ENCODE measurements at places on chromosomes 2 and 18.

DNA sequence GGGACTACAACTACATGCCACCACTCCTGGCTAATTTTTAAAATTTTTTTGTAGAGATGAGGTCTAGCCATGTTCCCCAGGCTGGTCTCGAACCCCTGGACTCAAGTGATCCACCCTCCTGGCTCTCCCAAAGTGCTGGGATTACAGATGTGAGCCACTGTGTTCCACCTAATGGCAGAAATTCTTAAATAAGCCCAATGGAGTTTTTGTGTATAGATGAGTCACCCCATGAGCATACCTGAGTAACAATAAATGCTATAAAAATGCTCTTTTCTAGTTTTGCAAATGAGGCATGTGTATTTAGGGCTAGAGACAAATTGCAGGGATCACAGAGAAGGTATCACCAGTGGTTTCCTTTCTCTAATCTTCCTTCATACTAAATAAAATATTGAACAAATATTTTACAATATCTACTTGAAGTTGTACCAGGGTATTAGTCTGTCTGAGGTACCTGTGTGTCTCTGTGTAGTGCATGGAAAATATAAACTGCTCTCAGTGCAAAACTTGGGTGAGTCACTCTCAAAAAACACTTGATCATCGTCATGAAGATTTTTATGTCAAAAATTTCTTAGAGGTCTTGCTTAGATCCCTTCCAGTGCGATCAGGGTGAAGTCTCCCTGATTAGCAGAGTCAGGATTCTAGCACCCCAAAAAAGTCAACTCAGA is 337.1 kb upstream of the MMADHC start:
- no peak for DNase-seq

- DNase-seq, result no peak
These were observed 309.8 kb downstream of the ERBB4 start for GRCh38 chr2:212228743-212229171.

DNA sequence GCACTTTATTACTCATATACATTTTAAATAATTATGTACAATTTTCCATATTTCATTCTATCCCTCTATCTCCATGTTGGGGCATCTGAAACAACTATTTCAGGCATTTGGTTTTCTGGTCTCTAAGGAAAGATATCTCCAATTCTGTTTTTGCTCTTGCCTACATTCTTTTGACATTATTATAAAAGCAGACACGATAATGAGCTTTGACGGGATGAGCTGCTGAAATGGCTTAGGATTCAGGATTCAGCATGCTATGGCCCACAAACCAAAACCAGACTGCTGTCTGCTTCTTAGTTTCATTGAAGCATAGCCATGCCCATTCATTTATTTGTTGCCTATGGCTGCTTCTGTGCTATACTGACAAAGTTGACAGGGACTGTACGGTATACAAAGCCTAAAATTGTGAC is 42.7 kb upstream of the GLS start:
- no peak for DNase-seq

DNA sequence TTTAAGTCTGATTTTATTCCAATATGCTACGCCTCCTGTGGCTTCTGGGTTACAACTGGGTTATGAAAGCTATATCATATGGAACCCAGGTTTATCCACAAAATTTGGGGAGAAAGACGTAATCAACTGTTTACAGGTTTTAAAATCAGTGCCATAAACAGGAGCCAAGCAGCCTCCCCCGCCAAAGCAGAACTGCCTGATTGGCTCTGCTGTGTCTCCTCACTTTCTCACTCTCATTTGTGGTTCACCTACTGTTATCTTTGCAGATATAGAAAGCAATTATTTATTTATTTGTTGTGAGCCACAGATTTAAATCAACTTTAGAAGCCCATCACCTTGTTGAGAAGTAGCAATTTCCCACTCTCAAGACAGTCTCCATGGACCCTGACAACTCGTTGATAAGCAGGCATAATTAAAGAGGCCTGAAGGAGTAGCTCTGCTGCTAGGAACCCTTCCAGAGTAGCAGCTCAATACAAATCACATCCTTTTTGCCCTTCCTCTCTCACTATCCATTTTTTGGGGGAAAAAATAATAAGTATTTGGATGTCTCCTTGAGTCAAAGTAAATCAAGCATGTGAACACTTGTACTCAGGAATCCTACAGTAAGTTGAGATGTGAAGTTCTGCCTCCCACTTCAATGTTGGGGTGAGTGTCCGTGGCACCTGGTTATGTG is 191.0 kb upstream of the CCDC150 start:
- DNase-seq, result no peak

GRCh38 chr2:11657646-11658045 is 12.3 kb downstream of the NTSR2 start:
- DNase-seq, result no peak

GRCh38 chr2:95552911-95553310 is 38.9 kb upstream of the TRIM43 start:
- DNase-seq, result no peak

- no peak for DNase-seq
These were observed 25.4 kb downstream of the ACADL start for GRCh38 chr2:210199854-210200253.

- DNase-seq, result no peak
These were observed 311.2 kb upstream of the LRATD1 start for GRCh38 chr2:14321357-14321756.

GRCh38 chr2:136645236-136645828 is 120.0 kb upstream of the THSD7B start:
- no peak for DNase-seq

GRCh38 chr2:44793322-44793870 is 148.1 kb upstream of the SIX3 start:
- DNase-seq, result no peak

GRCh38 chr2:144679942-144680341 is 160.0 kb upstream of the ZEB2 start:
- no peak for DNase-seq

DNA sequence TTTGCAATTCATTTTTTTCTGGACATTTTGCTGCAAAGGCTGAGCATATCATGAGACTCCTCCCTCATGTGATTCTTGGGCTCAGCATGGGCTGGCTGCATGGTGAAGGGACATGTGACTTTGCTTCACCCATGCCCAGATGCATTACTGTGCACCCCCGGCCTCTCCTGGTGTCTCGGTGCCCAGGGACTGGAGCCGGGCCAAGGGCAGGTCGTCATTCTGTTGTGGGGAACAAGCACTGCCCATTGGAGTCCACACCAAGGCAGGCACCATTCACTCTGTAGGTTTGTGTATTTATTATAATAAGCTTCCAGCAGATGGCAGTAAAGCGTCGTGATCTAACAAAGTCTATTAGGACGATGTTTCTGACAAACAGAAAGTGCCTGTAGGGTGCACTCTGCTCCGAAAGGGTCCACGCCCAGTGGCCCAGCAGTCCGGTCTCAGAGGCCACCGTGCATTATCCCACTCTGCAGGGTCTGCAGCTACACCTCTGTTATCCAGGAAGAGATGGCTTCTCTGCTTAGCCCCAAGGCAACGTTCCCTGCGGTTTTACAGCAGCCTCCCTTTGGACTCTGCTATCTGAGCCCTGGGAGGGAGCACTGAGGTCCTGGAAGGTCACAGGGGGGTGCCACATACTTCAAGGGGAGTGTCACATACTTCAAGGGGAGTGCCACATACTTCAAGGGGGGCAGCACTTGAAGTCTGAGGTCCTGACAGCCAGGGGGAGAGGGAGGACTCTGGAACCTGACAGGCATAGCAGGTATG is 219.6 kb downstream of the TSN start:
- DNase-seq, result peak; percentile 60

DNA sequence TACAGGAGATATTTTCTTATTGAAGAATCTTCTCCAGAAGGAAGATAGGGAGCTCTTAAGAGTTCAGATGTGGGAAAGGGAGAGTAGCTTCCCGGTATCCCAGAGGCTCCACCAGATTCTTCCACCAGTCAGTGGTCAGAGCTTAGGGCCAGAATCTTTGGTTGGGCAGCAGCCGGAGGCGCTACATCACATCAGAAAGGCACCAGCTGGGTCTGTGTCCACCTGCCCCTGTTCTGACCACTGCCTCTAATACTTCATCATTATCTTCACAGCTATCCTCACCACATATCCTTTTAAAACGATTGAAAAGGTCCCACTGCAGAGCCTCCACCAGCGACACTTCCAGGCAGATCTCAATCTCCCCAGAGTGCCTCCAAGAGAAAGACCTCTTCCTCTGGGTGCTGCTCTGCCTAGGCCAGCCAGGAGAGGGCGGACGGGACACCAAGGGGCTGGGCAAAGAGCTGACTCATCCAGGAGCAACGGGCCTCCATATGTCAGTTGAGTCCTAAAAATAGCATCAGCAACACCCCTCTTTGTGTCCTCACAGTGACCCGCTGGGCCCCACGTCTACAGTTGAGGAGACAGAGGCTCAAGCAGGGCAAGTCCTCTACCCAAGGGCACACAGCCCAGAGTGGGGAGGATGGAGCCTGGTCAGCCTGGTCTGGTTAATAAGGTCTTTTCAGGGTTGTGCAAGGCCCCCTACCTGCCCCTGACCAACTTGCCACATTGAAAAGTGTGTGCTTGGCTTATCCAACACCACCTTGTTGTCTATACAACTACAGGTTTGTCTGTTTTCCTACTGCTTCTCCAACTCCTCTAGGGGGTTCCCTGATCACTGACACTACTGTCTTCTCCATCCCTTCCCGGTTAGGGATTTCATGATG is 81.2 kb downstream of the ADD2 start:
- DNase-seq, result peak; percentile 42

DNA sequence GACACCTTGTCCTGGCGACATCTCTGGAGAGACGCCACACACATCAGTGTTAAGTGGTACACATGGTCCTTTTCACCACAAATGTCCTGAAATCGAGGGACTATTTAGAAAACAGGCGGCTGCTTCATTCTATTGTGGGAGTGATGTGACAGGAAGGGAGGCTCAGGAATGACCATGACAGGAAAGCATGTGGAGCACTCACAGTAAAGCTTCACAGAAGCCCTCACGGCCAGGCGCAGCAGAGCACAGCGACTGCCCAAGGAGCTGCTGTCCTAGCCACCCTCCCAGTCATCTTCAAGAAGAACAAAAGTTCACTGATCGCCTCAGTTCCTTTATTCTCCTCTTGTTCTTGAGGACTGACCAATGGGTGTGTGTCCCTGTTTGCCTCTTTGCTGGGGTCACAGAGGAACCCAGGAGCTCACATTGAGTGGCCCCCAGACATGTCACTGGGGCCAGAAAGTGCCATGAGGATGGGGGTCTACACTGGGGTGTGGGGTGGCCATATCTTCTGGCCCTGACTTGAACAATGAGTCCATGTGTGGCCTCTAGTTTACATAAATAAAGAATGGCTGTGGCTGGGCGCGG is 84.6 kb upstream of the RANBP2 start:
- no peak for DNase-seq

DNA sequence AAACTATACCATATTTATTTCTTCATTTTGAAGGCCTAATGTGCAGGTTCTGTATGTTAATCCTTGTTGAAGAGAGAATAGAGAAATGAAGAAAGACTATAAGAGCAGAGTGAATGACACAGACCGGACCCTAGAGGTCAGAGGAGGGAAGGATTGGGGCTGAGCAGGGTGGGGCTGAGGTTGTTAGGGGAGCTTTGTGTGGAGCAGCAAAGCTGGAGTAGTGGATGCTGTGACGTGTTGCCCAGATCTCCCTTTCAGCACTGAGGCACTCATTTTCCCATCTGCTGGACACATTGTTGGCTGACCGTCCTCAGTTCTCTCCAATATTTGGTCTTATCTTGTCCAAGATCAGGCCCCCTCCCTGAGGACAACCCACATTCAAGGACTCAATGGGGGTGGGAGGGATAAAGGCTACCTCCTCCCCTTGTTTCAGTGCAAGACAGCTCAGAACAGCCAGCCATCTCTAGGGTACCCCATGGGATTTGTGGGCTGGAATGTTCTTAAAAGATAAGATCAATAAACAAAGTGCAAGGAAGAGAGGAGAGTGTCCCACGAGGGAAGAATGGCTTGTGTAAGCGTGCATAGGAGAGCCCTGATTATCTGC is 143.6 kb downstream of the TDRD15 start:
- DNase-seq, result no peak

GRCh38 chr18:78722929-78723710 is 256.5 kb upstream of the SALL3 start:
- DNase-seq, result no peak

GRCh38 chr18:9810299-9810698 is 75.5 kb upstream of the TXNDC2 start:
- DNase-seq, result no peak

- peak; percentile 17 for DNase-seq
These were observed 73.7 kb upstream of the DNAJC10 start for GRCh38 chr2:182642328-182642727.

GRCh38 chr2:100592226-100592625 is 29.4 kb downstream of the PDCL3 start:
- DNase-seq, result no peak

DNA sequence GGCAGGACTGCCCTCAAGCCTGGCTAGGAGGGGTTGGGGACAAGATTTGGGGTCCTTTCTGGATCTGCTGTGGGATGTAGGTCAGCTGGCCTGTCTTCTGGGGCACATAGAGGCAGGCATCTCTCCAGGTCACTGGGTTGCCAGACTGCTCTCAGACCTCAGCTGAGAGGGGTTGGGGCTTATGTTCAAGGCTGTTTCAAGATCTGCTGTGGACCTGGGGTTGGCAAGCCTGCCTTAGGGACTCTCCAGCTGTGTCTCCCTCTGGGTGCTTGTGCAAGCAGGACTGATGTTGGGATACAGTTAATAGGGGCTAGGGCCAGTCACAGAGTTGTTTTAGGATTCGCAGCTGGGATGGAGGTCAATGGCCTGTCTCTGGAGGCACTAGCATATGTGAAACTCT is 363.0 kb upstream of the ST6GAL2 start:
- DNase-seq, result no peak

DNA sequence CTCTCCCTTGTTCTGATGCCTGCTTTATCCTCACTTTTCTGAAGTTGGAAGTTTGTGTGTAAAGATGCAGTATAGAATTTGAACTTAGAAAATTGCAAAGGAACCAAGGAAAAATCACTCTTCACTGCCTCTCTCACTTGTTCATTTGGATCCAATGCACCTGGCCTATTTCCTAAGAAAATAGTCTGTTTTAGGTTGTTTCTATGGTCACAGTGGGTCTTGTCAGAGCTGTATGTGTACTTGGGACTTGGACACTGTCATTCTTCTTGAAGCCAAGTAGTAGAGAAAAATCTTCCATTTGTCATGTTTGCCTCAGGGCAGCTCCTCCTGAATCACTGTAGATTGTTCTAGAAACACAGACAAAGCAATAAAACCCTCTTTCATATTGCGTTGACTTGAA is 80.3 kb upstream of the SESTD1 start:
- DNase-seq, result no peak

DNA sequence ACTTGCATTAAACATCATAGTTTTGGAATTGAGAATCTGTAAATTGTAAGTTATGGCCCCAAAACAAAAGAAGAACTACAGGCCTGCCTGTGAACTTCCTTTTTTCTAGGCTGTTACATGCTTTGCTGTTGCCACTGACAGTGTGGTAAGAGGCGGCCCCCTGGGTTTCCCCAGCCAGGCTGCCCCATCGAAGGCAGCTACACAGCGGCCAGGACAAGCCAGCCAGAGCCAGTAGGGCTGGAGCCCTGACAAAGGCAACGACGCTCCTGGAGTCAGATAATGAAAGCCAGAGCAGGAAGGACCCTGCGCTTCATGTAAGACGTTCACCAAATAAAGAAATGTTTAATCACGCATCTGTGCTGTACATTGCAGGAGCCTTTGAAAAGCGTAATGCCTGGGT is 55.0 kb downstream of the ANKRD44 start:
- DNase-seq, result no peak

GRCh38 chr2:133346654-133347053 is 221.6 kb downstream of the NCKAP5 start:
- DNase-seq, result no peak

- DNase-seq, result no peak
These were observed 2129.4 kb upstream of the PIK3C3 start for GRCh38 chr18:39825485-39826150.

GRCh38 chr2:135997380-135997779 is 12.0 kb upstream of the DARS1 start:
- peak; percentile 0 for DNase-seq

- DNase-seq, result no peak
These were observed 17.3 kb downstream of the ALPK2 start for GRCh38 chr18:58611395-58612131.
